Stimulated activated naive CD4-positive, alpha-beta T cell treated with Interleukin-2 at 50 U/mL for 16 hours (primary cell): ENCODE measurements at places on chromosomes 11 and 22.

DNA sequence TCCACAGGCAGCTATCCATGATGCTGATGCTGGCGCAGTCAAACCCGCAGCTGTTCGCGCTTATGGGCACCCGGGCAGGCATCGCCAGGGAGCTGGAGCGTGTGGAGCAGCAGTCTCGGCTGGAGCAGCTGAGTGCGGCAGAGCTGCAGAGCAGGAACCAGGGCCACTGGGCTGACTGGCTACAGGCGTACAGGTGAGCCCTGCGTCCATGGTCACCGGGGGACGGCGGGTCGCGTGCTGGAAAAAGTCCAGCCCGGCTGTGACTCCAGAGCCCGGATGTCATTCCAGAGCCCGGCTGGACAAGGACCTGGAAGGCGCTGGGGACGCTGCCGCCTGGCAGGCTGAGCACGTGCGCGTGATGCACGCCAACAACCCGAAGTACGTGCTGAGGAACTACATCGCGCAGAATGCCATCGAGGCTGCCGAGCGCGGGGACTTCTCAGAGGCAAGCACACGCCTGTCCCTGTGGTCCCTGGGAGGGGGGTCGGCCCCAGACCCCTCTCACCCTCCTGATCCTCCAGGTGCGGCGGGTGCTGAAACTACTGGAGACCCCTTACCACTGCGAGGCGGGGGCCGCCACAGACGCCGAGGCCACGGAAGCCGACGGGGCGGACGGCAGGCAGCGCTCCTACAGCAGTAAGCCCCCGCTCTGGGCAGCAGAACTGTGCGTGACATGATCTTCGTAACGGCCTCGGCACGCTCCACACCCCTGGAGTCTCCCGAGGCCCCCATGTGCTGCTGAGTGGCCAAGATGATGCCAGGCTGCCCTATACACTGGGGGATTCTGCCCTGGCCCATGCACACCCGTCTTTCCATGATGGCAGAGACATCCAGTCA lies 16.1 kb downstream of the SELENOO start:
- no peak for DNase-seq

DNA sequence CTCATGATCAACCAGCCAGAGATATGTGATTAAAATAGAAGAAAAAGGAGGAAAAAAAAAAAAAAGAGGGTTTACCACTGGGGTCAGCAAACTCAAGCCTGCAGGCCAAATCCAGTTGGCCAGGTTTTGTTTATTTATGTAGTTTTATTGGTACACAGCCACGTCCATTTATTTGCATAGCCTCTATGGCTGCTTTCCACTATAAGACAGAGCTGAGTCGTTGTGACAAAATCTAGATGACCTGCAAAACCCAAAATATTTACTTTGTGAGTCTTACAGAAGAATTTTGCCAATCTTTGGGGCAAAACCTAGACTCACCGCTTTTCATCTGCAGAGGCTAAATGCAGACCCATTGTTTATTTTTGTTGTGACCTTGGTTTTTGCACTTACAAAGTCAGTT lies 87.1 kb downstream of the TENM4 start:
- DNase-seq, result no peak

DNA sequence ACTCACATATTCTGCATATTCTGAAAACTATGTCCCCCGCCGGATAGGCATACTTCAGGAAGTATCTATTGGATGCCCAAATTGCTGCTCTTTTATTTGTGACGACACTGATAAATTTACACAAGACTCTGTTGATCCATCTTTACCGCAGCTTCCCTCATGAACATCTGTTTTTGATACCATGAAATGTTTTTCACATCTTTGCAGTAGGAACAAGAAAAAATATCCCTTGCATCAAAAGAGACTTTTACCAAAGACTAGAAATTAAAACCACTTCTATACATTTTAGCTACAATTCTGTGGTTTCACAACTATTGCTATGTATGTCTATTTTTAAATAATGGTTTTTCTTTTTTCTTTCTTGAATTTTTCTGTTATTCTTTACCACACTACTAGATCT lies 15.3 kb downstream of the POU2AF2 start:
- no peak for DNase-seq

GRCh38 chr11:76008474-76008873 lies 193.5 kb downstream of the UVRAG start:
- no peak for DNase-seq

DNA sequence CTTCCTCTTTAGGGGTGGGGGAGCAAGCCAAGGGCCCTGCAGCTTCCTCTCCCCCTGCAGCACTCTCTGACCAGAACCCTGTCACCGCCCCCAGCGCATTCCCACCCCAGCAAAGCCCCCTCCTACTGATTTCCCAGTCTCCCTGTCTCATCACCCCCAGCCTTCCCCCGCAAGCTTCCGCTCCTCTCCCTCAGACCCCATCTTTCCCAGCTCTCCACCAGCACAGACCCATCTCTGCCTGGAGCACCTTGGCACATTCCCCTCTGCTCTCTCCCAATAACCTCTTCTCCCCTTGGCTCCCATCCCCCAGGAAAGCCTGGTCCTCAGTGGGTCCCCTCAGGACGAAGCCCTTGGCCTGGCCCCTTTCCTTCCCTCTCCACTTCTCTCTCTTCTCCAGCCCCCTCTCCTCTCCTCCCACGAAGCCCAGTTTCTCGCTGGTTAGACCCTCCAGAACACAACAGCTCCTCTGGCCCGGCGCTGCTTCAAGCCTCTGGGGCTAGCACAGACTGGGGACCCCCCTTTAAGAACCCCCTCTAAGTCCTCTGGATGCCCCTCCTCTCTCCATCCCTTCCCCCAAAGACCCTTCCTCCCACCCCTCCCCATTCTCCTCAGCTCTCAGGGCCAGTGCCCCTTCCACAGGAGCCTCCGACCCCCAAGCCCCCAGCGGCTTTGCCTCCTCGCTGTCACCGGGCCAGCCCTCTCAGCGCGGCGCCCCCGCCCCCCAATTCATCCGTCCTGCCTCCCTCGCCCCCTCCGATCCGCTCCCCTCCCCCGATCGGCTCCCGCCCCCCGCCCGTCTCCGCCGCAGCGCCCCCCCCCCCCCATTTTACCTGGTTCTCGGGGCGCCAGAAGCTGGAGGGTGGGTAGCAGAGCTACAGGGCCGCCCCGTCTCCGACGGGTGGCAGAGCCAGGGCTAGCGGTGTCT lies 594 bp downstream of the NRXN2 start:
- DNase-seq, result no peak

- DNase-seq, result no peak
These were observed 1.6 kb downstream of the PKNOX2 start for GRCh38 chr11:125165843-125166763.

- no peak for DNase-seq
These were observed 24.1 kb downstream of the FDX1 start for GRCh38 chr11:110453684-110454354.

- no peak for DNase-seq
These were observed 146.1 kb downstream of the OR4C45 start for GRCh38 chr11:50178737-50179136.

- DNase-seq, result no peak
These were observed 9.4 kb downstream of the SUSD2 start for GRCh38 chr22:24190596-24191208.

DNA sequence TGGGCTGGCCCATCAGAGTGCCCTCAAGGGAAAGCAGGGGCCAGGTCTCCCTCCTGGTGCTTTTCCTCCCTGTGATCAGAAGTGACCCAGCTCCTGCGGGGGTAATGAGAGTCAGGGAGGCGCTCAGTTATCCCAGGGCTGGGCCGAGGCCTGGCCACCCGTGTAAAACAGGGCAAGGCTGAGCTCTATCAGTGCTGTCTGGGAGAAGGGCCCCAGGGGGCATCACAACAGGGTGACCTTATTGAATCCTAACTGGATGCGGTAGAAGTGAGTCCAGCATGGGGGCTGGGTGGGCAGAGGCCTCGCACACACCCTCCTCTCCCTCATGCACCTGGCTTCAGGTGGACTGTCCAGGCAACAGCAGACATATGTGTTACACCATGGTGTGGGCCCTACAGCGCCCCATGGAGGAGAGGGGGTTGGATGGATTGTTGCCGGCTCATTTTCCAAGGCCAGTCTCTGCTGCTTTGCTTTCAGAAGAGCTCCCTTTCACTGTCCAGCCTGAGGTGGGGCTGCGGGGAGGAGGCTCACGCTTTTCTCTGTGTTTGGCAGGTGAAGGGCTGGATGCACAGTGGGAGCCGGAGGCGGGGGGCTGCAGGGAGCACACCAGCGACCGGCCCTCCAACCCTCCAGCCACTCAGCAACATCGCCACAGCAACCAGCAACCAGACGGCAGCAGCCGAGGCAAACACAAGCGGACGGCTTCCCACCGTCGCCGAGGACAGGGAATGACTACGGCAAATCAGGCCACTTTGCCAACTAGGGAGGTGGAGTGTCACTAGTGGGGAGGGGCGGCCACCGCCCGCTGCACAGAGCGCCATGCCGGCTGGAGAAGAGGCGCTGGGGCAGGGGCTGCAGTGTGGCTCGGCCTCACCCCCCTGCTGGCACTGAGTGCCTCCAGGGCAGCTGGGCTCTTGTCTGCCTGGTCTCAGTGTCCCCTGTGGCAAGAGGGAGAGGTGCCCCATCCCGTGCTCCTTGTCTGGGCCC lies 24.7 kb downstream of the GNAZ start:
- DNase-seq, result no peak

GRCh38 chr11:79708319-79708932 lies 267.6 kb upstream of the TENM4 start:
- DNase-seq, result no peak

DNA sequence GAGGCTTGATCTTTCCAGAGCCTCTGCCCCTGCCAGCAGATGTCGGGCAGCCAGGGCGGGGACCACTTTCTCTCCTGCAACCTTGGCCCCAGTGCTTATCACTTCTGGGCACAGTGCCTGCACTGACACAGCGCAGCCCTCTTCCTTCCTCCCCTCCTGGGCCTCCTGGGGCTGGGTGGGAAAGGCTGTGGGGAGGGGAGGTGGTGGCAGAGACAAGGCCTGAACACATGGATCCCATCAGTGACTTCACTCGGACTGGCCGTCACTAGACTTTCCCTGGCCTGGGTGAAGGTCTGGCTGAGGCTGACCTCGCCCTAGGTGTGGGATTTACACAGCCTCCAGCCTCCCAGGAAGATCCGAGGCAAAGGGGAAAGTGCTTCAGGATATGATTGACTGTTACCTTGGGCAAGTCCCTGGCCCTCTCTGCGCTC lies 68.1 kb downstream of the LRRC32 start:
- no peak for DNase-seq

DNA sequence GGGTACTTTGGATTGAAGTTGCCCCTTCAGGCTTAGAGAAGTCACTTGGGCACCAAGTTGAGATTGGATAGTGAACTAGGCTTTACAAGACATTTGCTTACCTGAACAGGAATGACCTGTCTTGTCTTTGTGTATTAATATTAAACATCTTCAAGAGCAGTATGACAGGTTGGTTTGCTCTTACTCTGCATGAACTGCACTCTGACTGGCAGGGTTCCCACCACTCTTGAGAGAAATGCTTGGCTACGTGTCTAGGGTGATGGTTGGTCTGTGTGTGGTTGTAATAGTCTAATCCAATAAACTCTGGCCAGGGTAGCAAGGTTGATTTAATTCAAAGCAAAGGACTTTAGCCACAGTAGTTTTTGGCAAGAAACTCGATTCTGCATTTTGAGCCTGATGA lies 20.1 kb upstream of the SPTBN2 start:
- no peak for DNase-seq

- DNase-seq, result no peak
These were observed 12.2 kb downstream of the TMPRSS13 start for GRCh38 chr11:117916956-117917355.

DNA sequence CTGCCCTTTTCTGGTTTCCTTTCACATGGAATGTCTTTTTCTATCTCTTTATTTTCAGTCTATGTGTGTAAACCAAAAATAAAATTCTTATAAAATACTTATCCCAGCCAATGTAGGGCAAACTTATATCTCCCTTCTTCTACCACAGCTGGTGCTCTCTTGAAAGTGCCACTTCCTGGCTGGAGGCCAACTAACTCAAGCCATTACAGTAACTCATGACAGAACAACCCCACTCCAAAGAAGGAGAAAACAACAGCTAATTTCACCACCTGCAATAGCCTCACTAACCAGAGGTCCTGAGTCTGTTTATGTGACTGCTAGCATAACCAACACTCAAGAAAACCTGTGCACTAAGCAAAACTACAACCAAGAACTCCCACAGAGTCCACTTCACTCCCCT lies 74.9 kb upstream of the DBX1 start:
- DNase-seq, result no peak

- no peak for DNase-seq
These were observed 38.3 kb downstream of the TMPRSS5 start for GRCh38 chr11:113667801-113668200.

DNA sequence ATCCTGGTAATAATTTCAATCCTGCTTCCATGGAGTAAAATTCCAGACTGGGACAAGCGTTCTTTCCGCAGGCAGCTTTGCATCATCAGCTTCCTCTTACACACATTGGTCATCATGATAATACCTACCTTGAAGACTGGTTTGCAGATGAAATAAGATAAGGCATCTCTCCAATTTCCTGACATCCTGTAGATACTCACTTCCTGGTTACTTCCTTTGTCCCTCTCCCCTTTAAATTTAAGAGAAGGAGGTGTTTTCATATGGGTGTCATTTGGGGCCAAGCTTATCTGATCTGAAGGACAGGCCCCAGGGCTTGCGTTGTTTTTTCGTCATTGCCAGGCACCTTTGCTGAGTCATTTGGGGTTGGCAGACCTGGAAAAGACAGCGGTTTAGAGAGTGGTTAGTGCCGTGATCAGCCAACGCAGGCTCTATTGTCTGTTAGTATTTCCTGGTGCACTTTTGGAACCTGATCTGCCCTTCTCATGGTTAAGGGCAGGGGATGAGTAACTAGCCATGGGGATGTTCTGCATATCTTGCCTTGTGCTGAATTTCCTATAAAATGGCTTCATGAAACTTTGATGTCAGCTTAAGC lies 24.1 kb downstream of the GRAMD1B start:
- DNase-seq, result peak; percentile 61

- no peak for DNase-seq
These were observed 205.6 kb downstream of the DDX10 start for GRCh38 chr11:108870373-108871020.

- peak; percentile 26 for DNase-seq
These were observed 237.4 kb downstream of the TTC28 start for GRCh38 chr22:28442264-28442710.

DNA sequence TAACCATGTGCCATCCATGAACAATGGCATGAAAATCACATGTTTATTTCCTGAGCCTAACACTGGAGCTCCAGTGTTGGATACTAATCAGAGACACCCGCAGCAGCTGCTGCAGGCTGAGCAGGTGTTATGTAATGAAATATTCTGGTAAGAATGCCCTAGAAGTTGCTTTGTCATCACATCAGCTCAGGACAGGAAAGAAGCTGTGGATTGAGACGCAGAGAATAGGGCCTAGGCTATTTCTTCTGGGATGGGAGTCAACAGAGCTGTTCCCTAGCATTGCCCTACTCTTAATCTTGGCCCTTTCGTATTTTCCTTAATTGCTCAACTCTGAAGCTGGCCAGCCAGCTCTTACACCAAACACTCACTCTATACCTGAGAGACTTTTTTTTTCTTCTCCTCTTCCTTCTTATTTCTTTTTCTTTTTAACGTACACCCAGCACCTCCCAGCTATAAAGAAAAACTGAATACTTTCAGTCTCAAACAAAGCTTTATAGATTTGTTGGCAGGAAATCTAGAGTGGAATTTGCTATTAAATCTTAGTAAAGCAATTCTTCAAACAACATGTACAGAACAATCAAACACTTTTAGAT lies 31.9 kb downstream of the RASSF10 start:
- DNase-seq, result no peak

- DNase-seq, result no peak
These were observed 331.6 kb upstream of the ANO5 start for GRCh38 chr11:21861314-21861713.
